Natural killer cell treated with Interleukin-12 subunit alpha and Interleukin-12 subunit beta and Interleukin-15 and Interleukin-18, amount 100 ng/mL, for 72 hours (primary cell): ENCODE measurements at places on chromosomes 4 and X.

GRCh38 chr4:25401066-25401465, 24.0 kb downstream of the ANAPC4 start:
- no peak for DNase-seq
- H3K27ac ChIP-seq = no peak overlapping the region
- H3K4me1 ChIP-seq = peaks cover 12% of the 10 kb centered on the region
- H3K4me3 ChIP-seq = no peak overlapping the region
- H3K27me3 ChIP-seq = no peaks in the 10 kb centered on the region

GRCh38 chrX:103687696-103688201, 1.2 kb upstream of the MORF4L2 start:
- H3K4me3 ChIP-seq = no peak overlapping the region
- H3K36me3 ChIP-seq = peaks cover 6% of the 10 kb centered on the region
- no peak overlapping the region for H3K27ac ChIP-seq
- H3K27me3 ChIP-seq = no peaks in the 10 kb centered on the region
- no peak for DNase-seq

- no peak overlapping the region for H3K27ac ChIP-seq
- no peaks in the 10 kb centered on the region for H3K4me1 ChIP-seq
- H3K36me3 ChIP-seq = no peaks in the 10 kb centered on the region
- no peak for DNase-seq
- no peaks in the 10 kb centered on the region for H3K27me3 ChIP-seq
Measured at GRCh38 chr4:139247241-139247640, 32.8 kb downstream of the MGARP start.

- peak overlapping the region; percentile 76 for H3K4me3 ChIP-seq
- peak overlapping the region; percentile 75 for H3K27ac ChIP-seq
- peaks cover under 1% of the 10 kb centered on the region for H3K36me3 ChIP-seq
- peak; percentile 80 for DNase-seq
- H3K4me1 ChIP-seq = peaks cover 31% of the 10 kb centered on the region
- peaks cover 32% of the 10 kb centered on the region for H3K27me3 ChIP-seq
Measured at GRCh38 chr4:36385951-36386571, 104.6 kb downstream of the DTHD1 start.

DNA sequence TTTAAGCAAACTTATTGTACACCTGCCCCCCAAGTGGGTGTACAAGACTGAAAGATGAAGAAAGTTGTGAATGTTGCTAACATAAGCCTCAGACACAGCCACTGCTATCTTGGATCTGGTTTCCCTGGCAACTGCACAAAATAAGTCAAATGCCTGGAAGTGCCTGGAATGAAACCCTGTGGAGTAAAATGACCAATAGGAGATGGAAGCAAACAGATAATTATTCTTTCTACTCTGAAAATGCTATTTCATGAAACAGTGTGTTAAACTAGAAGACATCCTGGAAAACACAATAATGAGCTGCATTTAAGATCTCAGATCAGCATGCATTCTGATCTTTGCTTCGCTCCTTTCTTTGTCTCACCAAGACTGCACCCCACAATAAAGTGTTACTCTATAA, 1016.0 kb downstream of the ARAP2 start:
- H3K27me3 ChIP-seq = no peaks in the 10 kb centered on the region
- DNase-seq = no peak
- H3K4me1 ChIP-seq = no peaks in the 10 kb centered on the region
- no peak overlapping the region for H3K4me3 ChIP-seq
- H3K36me3 ChIP-seq = peaks cover 2% of the 10 kb centered on the region
- no peak overlapping the region for H3K27ac ChIP-seq

DNA sequence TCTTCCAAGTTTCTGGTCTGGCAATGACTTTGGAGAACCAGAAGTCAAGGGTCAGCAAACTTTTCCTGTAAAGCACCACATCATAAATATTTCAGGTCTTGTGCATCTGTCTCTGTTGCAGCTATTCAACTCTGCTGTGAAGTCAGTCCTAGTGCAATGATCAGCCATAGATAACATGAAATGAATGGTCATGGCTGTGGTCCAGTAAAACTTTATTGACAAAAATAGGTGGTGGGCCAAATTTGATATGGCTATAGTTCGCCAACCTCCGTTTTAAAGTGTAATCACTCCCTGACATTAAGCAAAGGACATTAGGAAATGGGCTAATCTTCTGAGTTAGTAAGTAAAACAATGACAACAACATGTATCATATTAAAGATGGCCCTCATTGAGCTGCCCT, 20.8 kb upstream of the SEL1L3 start:
- H3K27me3 ChIP-seq = no peaks in the 10 kb centered on the region
- peaks cover 9% of the 10 kb centered on the region for H3K4me1 ChIP-seq
- no peak overlapping the region for H3K27ac ChIP-seq
- DNase-seq = no peak
- H3K36me3 ChIP-seq = peaks cover 7% of the 10 kb centered on the region

- no peaks in the 10 kb centered on the region for H3K36me3 ChIP-seq
- H3K4me1 ChIP-seq = no peaks in the 10 kb centered on the region
- peaks cover 11% of the 10 kb centered on the region for H3K27me3 ChIP-seq
- H3K4me3 ChIP-seq = no peak overlapping the region
- no peak overlapping the region for H3K27ac ChIP-seq
Measured at GRCh38 chrX:18702362-18703195, 4.9 kb upstream of the PPEF1 start.
